Esophagus (tissue), 2 donors: ENCODE measurements at places on chromosomes 4 and X. TPM values are rescaled to one million over a fixed set of nuclear protein-coding genes. Genes with fewer than 3 reads are reported as not detected.

The NXF2 gene
- not detected for polyA plus RNA-seq

The FGB gene
- not detected for polyA plus RNA-seq

The NDNF gene
- 1.1 TPM for polyA plus RNA-seq

The NEUROG2 gene
- not detected for polyA plus RNA-seq

The GYG2 gene
- polyA plus RNA-seq: 0.42 TPM

The VEGFC gene
- polyA plus RNA-seq: 2.3 TPM

The DCAF4L1 gene
- 0.14 TPM for polyA plus RNA-seq
